ENCODE measurements at places on chromosomes 5 and 9. TPM values are rescaled to one million over a fixed set of nuclear protein-coding genes. Genes with fewer than 3 reads are reported as not detected.

The GARNL3 gene
- total RNA-seq: 8.9 TPM

- no peak overlapping the region for H3K4me3 ChIP-seq
- no peak overlapping the region for H3K27ac ChIP-seq
- H3K4me1 ChIP-seq: no peaks in the 10 kb centered on the region
- no peaks in the 10 kb centered on the region for H3K36me3 ChIP-seq
Observed at GRCh38 chr5:105088961-105089360, 1526.4 kb upstream of the NUDT12 start.

- H3K27me3 ChIP-seq: no peaks in the 10 kb centered on the region
- H3K27ac ChIP-seq: no peak overlapping the region
- H3K4me3 ChIP-seq: no peak overlapping the region
- DNase-seq: no peak
Observed at GRCh38 chr5:54206580-54207229, 103.7 kb downstream of the ARL15 start.

The GRXCR2 gene
- total RNA-seq: 1.0 TPM

- no peaks in the 10 kb centered on the region for H3K27me3 ChIP-seq
- no peak overlapping the region for H3K4me3 ChIP-seq
- no peak for DNase-seq
- no peaks in the 10 kb centered on the region for H3K36me3 ChIP-seq
- H3K4me1 ChIP-seq: no peaks in the 10 kb centered on the region
Observed at GRCh38 chr9:135342206-135343130, 137.1 kb upstream of the PPP1R26 start.

The CATSPER3 gene
- 0.44 TPM for total RNA-seq

The TMEM245 gene
- 95.1 TPM for total RNA-seq

GRCh38 chr9:21585756-21586752 lies 103.9 kb upstream of the IFNE start:
- no peaks in the 10 kb centered on the region for H3K4me1 ChIP-seq
- no peaks in the 10 kb centered on the region for H3K27me3 ChIP-seq
- no peak for DNase-seq
- H3K36me3 ChIP-seq: no peaks in the 10 kb centered on the region
- no peak overlapping the region for H3K27ac ChIP-seq

- no peaks in the 10 kb centered on the region for H3K27me3 ChIP-seq
- no peak for DNase-seq
- H3K27ac ChIP-seq: no peak overlapping the region
- no peaks in the 10 kb centered on the region for H3K4me1 ChIP-seq
- no peaks in the 10 kb centered on the region for H3K36me3 ChIP-seq
- no peak overlapping the region for H3K4me3 ChIP-seq
Observed at GRCh38 chr9:34170237-34170991, 8.4 kb upstream of the UBAP1 start.

- no peak for DNase-seq
- H3K4me3 ChIP-seq: no peak overlapping the region
- H3K27ac ChIP-seq: no peak overlapping the region
- no peaks in the 10 kb centered on the region for H3K27me3 ChIP-seq
- no peaks in the 10 kb centered on the region for H3K36me3 ChIP-seq
Observed at GRCh38 chr9:79581794-79582193, 10.0 kb downstream of the TLE4 start.

GRCh38 chr5:39505363-39505762 lies 80.6 kb upstream of the DAB2 start:
- H3K27me3 ChIP-seq: no peaks in the 10 kb centered on the region
- no peaks in the 10 kb centered on the region for H3K36me3 ChIP-seq
- H3K4me3 ChIP-seq: no peak overlapping the region
- no peak for DNase-seq
- H3K27ac ChIP-seq: no peak overlapping the region

DNA sequence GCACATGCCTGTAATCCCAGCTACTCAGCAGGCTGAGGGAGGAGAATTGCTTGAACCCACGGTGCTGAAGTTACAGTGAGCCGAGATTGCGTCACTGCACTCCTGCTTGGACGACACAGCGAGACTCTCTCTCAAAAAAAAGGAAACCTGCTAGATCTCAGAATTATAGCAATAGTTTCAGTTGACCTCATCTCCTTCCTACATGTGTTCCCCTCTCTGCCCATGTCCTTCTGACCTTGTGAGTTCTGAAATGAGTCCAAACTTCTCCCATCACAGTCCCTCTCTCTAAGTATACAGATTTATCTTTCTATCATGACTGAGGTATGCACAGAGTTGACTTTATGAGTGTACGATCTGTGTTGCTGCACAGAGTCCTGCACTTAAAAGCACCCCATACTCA lies 44.6 kb upstream of the SHOC1 start:
- H3K36me3 ChIP-seq: no peaks in the 10 kb centered on the region
- H3K27me3 ChIP-seq: no peaks in the 10 kb centered on the region
- H3K27ac ChIP-seq: no peak overlapping the region

DNA sequence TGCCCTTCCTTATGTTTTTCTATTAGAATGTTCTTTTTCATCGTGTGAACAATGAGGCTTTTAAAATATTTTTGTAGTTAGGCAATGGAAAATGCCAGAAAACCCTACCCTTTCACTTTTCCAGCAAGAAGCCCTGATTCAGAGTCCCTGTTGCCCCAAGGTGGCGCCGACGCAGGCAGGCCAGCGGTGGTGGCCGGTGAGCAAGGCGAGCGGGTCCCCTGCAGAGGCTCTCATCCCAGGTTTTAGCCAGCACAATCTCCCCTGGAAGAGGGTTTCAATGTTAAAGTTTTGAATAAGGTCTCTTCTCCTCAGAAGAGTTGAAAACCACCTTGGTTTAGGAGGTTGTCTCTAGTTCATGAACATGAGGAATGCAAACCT lies 40.8 kb upstream of the CKMT2 start:
- no peaks in the 10 kb centered on the region for H3K36me3 ChIP-seq
- no peak overlapping the region for H3K4me3 ChIP-seq
- H3K27me3 ChIP-seq: no peaks in the 10 kb centered on the region
- DNase-seq: no peak

DNA sequence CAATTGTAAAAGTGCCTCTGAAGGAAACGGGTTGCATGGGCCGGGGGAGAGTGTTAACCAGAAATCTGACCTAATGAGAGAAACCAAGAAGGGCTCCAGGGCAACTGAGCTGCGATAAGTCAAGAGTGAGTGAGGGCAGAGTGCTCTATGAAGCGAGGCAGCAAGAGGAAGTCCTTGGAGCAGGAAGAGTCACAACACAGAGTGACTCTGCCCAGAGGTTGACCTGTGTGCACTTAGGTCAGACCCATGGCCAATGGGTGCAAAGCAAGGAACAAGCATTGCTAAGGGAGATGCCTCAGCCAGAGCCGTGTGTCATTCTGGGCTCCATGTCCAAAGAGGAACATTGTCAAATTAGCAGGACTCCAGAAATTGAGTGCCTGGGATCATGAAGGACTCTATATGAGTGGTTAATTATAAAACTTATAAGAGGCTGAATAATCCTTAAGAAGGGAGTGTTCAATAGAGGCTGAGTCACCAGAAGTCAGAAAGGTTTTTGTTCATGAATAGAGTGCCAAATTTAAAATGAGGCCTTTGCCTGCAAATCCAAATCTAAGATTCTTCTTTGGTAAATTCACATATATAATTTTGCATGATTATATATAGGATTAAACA lies 438.5 kb downstream of the MED10 start:
- no peaks in the 10 kb centered on the region for H3K4me1 ChIP-seq
- no peaks in the 10 kb centered on the region for H3K36me3 ChIP-seq
- no peaks in the 10 kb centered on the region for H3K27me3 ChIP-seq
- H3K27ac ChIP-seq: no peak overlapping the region
- DNase-seq: no peak

DNA sequence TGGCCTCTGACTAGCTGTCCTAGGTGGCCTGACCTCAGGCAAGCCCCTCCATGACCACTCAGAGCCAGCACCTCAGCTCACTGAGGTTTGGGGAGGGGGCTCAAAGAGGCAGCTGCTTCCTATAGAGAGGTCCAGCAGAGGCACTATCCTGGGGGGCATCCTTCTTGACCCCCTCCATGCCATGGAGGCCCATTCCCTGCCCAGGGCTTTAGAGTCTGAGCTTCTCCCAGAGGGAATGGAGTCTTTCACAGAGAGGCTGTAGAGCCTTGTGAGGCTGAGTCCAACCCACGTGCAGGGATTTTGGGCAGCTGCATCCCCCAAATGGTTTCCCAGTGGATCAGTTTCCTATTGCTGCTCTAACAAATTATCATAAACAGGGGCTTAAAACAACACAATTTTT lies 16.9 kb downstream of the IRF1 start:
- no peaks in the 10 kb centered on the region for H3K27me3 ChIP-seq
- peaks cover 59% of the 10 kb centered on the region for H3K4me1 ChIP-seq
- no peaks in the 10 kb centered on the region for H3K36me3 ChIP-seq
- no peak for DNase-seq

Measured in right atrium auricular region (tissue), 2 donors.